Urinary bladder (tissue), 4 donors: ENCODE measurements at places on chromosomes 16 and 17. TPM values are rescaled to one million over a fixed set of nuclear protein-coding genes. Genes with fewer than 3 reads are reported as not detected.

Gene TMEM100
- total RNA-seq: 36.0 TPM

GRCh38 chr17:32586666-32587065 lies 99.9 kb downstream of the CDK5R1 start:
- DNase-seq: no peak

Gene SSTR5
- 0.32 TPM for total RNA-seq

Gene CDH15
- 3.7 TPM for total RNA-seq

Gene FN3K
- total RNA-seq: 3.4 TPM

- no peak for DNase-seq
Observed at GRCh38 chr17:63395075-63395805, 50.9 kb downstream of the CYB561 start.
